ENCODE measurements at places on chromosomes 12 and 14.
A peak's percentile ranks its signal among the peaks of the same experiment; 100 is the strongest.

DNA sequence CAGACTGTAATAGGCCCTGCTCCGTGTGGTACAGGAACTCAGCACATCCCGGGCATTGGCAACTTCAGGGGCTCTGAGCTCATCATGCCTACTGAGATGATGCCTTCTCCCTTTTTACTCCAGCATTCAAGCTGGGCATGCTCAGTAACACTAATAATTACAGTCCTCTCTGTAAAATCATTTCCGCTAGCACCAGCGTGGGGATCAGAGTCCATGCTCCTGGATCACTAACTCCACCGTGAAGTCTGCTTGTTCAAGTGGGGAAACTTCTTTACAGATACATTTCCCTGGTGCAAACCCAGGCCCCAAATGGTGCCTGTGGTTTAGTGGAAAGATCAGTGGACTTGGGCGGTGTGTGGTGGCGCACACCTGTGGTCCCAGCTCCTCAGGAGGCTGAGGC is 16.7 kb downstream of the CLSTN3 start:
- DNase-seq: no peak

DNA sequence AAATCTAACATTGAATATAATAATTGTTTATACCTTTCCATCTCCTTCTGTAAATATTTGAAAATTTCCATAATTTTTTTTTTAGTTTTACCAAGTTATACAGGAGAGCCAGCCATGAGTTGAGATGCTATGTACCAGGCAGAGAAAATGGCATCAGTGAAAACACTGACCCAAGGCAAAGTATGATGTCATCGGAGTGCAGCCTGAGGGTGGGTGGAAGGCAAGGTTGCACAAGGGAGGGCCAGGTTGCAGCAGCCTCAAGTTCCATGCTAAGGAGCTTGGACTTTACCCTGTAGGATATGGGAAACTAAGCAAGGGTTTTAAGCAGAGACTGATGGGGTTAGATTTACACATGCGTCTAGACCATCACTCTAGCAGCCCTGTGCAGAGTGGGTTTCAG is 441.1 kb downstream of the BCAT1 start:
- DNase-seq: no peak

DNA sequence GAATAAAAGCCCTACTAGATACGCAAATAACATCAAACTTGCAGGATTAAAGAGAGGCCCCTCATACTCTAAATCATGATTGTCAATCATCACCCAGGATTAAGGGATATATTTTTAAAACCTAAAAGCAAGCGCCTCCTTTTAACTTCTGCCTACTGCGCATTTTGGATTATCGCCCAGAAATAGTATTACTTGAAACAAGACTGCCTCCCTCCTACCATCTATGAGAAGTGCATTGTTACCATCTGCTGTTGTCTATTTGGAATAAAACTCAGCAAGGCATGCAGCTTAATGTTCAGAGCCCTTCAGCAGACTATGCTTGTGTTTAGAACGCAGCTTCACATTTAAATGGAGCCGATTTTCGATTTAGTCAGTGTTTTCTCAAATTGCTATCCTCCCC is 79.6 kb downstream of the EXOC5 start:
- DNase-seq: peak; percentile 17

GRCh38 chr14:81164167-81164774 is 56.5 kb downstream of the GTF2A1 start:
- peak; percentile 80 for DNase-seq

- peak; percentile 23 for DNase-seq
Measured at GRCh38 chr14:28867571-28867970, 101.0 kb downstream of the FOXG1 start.

DNA sequence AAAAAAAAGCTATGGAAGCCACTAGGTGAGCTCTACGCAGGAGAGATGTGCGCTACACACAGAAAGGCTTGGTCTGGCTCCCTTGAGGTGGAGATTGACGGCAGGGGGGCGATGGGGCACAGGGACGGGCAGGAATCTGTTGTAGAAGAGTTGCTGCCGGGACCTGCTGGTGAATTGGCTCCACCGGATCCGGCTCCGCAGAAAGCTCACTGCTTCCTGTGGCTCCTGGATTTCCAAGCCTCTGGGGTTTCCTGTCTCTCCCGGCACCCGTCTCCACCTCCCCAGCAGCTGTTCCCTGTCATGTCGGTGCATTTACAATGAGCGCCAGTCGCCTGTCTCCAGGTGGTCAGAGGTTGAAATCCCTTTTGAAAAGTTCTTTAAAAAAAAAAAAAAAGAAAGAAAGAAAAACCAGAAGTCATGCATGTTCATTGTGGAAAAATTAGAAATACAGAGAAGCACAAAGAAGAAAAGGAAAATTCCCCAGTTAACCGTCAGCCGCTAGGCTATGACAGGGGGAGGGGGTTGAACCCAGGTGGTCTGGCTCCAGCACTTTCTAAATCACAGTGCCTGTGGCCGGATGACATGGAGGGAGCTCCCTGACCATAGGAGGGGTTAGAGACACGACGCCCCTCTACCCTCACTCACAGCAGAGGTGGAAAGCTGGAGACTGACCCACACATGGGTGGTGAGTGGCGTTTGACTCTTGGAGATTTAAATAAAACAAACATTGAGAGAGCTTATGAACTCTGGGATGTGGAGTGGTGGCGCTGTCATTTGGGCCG is 20.8 kb downstream of the FAM222A start:
- DNase-seq: no peak

- DNase-seq: peak; percentile 7
Measured at GRCh38 chr12:16348435-16349130, 1.1 kb downstream of the MGST1 start.

GRCh38 chr12:124445121-124445718 is 122.2 kb downstream of the NCOR2 start:
- DNase-seq: no peak

- peak; percentile 63 for DNase-seq
Measured at GRCh38 chr12:78671295-78671694, 193.3 kb upstream of the SYT1 start.

DNA sequence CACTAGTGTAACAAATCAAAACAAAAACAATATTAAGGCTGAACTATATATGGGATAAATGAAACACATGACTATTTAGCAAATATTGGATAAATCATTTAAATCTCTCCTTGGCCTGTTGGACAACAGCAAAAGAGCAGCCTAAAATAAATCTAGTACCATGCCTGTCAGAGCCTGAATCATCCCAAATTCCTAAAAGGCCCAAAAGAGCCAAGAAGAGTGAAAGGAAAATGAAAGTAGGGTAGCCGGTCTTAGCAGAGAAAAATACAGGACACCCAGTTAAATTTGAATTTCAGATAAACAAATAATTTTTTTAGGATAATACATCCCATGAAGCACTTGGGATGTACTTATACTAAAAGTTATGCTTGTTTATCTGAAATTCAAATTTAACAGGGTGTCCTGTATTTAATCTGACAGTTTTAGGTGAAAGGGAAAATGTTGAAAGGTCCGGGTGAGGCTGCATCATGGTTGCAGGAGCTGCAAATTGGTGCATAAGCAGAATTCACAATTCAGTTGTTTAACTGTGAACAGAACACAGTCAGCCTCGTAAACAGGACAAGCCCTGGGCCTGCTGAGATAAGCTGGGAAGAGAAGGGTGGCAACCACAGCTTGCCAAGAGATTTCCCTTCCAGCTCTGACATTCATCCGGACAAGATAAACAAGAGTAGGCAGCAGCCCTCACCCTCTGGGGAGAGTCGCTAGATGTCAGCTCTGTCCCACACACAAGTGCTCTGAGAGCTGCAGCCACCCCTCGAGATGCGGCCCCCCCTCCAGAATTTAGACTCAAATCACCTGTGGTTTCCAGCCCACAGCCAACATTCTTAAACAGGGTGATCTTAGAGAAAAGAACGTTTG is 30.3 kb downstream of the DMAC2L start:
- peak; percentile 90 for DNase-seq

GRCh38 chr14:28876572-28876945 is 110.0 kb downstream of the FOXG1 start:
- DNase-seq: no peak

GRCh38 chr12:114703060-114703493 is 19.1 kb upstream of the TBX3 start:
- DNase-seq: peak; percentile 73

- no peak for DNase-seq
Measured at GRCh38 chr12:132065609-132066344, 78.3 kb downstream of the DDX51 start.

DNA sequence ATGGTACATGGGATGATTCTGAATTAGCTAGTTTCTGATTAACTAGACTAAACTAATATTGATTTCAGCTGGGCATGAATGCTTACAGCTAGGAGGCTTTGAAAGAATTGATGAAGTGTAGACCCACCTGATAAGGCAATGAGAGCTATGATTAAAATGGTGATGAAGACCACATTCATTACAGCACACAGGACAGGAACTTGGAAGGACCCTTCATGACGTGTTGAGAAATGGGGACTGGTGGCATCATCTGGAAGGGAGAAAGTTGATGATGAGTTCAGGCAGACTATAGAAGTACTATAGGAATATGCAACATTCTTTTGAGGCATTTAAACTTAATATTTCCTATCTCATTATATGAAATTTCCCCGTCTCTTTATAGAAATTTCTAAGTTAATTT is 4.5 kb downstream of the CD69 start:
- DNase-seq: no peak

DNA sequence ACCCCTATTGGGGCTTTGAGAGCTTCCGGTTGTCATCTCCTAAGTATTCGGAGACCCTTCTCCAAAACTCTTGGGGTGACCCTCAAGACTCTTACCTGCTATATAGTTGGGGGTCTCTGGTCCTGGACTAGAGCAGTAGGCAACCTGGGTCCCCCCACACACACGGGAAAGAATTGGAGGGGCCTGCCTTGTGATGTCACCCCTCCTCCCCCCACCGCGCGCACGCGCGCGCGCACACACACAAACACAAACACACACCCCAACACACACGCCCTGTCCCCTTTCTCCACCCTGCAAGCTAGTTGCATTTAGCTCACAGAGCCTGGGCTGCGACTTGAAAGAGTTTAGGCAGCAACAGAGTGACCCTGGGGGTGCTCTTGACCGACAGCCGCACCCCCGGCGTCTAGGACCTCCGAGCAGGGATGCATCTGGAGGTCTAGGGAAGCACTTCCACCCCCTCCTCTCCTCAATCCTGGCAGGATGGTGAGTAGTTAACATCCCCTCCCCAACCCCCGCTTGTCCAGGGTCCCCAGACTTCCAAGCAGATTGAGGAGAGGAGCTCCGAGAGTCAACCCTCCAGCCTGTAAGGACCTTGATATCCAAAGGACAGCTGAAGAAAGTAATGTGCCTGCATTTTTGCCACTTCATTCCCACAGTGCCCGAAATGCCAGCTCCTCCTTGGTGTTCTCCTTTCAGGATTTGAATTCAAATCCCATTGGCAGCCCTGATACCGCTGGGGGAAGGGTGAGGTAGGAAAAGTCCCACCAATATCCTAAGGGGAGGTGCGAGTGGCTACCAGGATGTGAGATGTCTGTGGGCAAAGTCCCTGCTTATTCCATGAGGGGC is 1.4 kb upstream of the DNAJC14 start:
- DNase-seq: peak; percentile 37

- no peak for DNase-seq
Measured at GRCh38 chr12:30930641-30931040, 4.1 kb downstream of the TSPAN11 start.

GRCh38 chr12:29160230-29160629 is 11.2 kb downstream of the FAR2 start:
- DNase-seq: no peak

GRCh38 chr14:59394268-59394667 is 70.9 kb downstream of the GPR135 start:
- peak; percentile 15 for DNase-seq

- DNase-seq: no peak
Measured at GRCh38 chr12:16324772-16325171, 22.7 kb upstream of the MGST1 start.

DNA sequence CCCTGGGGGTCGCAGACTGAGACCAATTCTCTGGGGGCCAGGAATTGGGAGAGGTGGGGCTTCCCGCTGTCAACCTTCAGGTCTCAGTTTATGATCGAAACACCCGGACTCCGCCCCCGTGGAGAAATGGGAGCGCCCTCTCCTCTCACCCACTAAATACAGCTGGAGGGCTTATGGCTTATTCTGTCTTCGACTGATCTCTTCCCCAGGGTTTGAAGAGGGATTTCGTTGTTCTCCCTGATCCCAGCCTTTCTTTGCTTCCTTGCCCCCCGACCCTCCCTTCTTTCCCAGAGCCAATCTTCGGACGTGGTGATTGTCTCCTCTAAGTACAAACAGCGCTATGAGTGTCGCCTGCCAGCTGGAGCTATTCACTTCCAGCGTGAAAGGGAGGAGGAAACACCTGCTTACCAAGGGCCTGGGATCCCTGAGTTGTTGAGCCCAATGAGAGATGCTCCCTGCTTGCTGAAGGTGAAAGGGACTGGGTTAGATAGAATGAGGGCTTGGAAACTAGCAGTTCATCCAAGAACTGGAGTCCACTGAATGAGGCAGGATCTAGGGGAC is 607 bp downstream of the OS9 start:
- DNase-seq: no peak

DNA sequence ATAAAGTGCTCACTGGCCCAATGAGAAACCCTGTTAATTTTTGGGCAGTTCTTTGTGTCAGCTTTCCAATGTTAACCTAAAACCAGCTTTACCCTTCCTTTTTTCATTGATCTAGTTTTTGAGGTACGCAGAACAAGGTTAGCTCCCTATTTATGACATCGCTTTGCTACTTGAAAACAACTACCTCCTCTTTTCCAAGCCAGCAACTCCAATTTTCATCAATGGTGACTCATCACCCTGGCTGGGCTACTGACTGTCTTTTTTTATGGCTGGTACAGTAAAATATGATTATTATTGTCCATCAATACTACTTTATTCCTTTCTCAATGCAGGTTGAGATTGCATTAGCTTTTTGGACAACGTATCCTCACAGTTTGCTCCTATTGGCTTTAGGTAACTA is 22.5 kb upstream of the AKAP6 start:
- peak; percentile 16 for DNase-seq

DNA sequence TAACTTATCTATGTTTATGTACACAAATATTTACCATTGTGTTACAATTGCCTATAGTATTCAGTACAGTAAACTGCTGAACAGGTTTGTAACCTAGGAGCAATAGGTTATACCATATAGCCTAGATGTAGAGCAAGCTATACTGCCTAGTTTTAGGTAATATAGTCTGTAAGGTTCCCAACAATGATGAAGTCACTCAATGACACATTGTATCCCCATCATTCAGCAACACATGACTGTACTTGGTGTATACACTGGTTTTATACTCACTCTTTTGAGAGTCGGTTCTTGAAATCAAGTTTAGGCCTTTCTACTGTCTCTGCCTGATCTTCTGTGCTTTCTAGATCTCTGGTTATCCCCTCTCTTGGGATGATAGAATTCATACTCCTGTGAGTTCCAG is 5.5 kb downstream of the RNASE1 start:
- no peak for DNase-seq

All from M059J (cell line).